SHP77 treated with DMSO at 0.1 percent for 48 hours (cell line): ENCODE measurements at places on chromosomes 3 and 15.

DNA sequence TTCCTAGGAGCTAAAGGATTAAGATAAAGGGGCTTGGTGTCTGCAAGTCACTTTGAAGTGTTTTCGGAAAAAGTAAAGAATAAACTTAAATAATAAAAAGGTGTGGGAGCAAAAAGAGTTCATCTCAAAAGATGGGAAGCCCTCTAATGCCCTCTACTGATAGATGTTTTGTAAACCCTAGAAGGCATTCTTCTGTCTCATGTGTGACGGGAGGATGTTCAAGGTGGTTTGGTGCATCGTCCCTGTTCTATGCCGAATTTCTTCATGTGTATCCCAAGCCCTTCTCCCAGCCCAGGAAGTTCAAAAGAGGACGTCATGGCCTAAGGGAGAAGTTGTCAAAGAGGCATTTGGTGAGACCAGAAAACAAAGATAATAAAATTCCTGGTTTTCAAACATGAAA is 37.2 kb downstream of the CCK start:
- no peak for DNase-seq

- DNase-seq, result no peak
These were observed 36.1 kb downstream of the RAB6B start for GRCh38 chr3:133859381-133860234.

GRCh38 chr3:62493109-62493801 is 119.9 kb upstream of the FEZF2 start:
- no peak for DNase-seq

GRCh38 chr3:11591391-11592282 is 52.1 kb downstream of the VGLL4 start:
- DNase-seq, result no peak

DNA sequence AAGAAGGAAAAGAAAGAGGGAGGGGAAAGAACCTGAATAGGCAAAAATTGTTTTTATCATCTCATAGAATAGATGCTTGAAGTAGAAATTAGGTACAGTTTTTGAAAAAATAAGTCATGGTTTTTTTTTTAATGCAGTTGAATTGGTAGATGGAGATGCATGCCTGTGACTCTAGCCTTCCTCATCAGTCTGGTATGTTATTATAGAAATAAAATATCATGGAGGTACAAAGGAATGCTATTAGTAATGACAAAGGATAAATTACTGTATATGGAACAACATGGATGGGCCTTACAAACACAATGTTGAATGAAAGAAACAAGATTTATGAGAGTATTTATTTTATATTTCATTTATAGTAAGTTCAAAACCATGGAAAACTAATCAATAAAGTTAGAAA is 162.4 kb upstream of the GALNT15 start:
- no peak for DNase-seq

DNA sequence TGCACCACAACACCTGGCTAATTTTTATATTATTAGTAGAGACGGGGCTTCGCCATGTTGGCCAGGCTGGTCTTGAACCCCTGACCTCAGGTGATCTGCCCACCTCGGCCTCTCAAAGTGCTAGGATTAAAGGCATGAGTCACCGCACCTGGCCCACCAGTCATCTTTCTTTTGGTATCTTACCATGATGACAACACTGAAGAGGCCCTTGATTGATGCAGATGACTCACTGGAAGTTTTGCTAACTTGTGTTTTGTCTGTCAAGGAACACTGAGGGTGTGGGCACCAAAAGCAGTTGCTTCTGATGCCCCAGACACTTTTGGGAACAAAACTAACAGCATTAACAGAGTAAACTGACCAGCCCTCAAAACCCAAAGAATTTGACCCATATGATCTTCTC is 88.3 kb downstream of the MYO5A start:
- no peak for DNase-seq

- no peak for DNase-seq
These were observed 95.6 kb downstream of the ECT2 start for GRCh38 chr3:172846103-172846561.

DNA sequence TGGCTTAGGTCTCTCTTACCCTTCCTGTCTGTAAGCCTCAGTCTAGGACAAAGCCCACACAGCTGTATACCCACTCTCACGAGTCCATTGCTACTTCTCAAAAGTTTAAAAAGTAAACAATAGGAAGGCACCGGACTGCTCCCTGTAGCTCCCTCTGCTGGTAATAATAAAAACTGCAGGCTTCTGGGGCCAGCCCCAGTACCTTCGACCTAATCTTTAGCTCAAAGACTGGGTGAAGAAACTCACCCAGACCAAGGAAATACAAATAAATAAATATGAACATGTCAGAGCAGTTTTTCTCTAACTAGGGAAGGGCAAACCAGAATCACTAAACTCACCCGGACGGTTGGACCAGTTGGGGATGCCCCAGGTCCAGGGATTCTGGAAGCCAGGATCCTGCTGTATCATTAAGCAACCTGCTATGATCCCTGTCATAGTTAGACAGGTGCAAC is 5.0 kb downstream of the FAM219B start:
- DNase-seq, result peak; percentile 13
